ENCODE measurements at places on chromosomes 13 and 19.

GRCh38 chr13:26168835-26169234, 53.3 kb downstream of the RNF6 start:
- H3K27me3 ChIP-seq, result peaks cover 3% of the 10 kb centered on the region
- no peak overlapping the region for H3K4me3 ChIP-seq
- H3K4me1 ChIP-seq, result peaks cover 2% of the 10 kb centered on the region
- DNase-seq, result no peak
- H3K36me3 ChIP-seq, result no peaks in the 10 kb centered on the region
- no peak overlapping the region for H3K27ac ChIP-seq

GRCh38 chr19:46609511-46610412, 8.6 kb downstream of the CALM3 start:
- H3K27me3 ChIP-seq, result no peaks in the 10 kb centered on the region
- no peak overlapping the region for H3K4me3 ChIP-seq
- H3K27ac ChIP-seq, result no peak overlapping the region
- peaks cover 43% of the 10 kb centered on the region for H3K36me3 ChIP-seq
- H3K4me1 ChIP-seq, result peaks cover 47% of the 10 kb centered on the region
- DNase-seq, result no peak

GRCh38 chr13:94020426-94020825, 459.1 kb downstream of the DCT start:
- DNase-seq, result no peak
- H3K4me1 ChIP-seq, result no peaks in the 10 kb centered on the region
- H3K27ac ChIP-seq, result no peak overlapping the region

- H3K36me3 ChIP-seq, result peaks cover 35% of the 10 kb centered on the region
- H3K27me3 ChIP-seq, result no peaks in the 10 kb centered on the region
- DNase-seq, result peak; percentile 79
- peaks cover 2% of the 10 kb centered on the region for H3K4me1 ChIP-seq
- no peak overlapping the region for H3K4me3 ChIP-seq
Observed at GRCh38 chr19:14048443-14049153, 13.3 kb downstream of the PALM3 start.

DNA sequence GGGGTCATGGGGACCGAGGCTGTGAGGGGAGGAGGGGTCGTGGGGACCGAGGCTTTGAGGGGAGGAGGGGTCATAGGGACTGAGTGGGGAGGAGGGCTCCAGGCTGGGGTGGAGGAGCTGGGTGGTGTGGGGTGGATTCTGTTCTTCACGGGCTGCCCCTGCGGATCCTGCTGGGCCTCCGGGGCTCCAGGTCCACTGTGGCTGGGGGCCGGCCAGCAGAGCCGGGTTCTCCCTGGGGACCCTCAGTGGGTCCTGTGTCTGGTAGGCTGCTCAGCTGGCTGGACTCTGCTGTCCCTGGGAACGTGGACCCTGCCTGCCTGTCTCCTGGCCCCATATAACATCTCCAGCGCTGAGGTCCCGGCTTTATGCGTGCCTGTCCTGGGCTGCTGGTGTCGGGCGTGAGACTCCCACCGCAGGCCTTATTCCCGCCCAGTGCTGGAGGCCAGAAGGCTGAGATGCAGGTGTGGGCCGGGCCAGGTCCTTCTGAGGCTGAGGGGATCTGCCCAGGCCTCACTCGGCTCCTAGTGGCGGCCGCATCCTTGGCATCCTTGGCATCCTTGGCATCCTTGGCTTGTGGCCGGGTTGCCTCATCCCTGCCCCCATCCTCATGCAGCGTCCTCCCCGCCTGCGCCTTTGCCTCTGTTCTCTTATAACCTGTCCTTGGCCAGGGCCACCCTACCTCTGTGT, 19.8 kb upstream of the GNA15 start:
- H3K27me3 ChIP-seq, result no peaks in the 10 kb centered on the region
- DNase-seq, result no peak
- no peaks in the 10 kb centered on the region for H3K4me1 ChIP-seq
- H3K4me3 ChIP-seq, result no peak overlapping the region
- no peak overlapping the region for H3K27ac ChIP-seq

DNA sequence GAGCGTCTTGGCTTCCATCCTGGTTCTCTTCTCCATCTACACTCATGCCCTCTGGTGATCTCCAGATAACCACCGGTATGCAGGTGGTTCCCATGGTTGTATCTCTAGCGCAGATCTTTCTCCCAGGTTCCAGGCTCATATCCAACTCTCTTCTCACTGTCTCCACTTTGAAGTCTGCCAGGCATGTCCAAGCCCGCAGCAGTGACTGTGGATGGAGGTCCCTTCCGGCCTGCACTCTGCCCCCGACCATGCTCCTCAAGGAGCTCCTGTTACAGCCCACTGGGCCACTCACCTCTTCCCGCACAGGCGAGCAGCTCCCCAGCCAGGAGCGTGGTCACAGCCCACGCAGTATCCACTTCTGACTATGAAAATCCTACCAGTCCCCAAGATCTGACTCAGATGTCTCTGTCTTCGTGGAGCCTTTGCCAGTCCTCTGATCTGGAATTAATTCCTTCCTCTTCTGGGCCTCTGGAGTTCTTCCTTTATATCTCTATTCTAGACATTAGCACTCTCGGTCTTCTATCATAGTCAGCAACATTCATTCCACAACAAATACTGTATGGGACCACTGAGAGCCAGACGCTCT, 100.2 kb downstream of the TEX26 start:
- DNase-seq, result no peak
- no peak overlapping the region for H3K27ac ChIP-seq
- H3K36me3 ChIP-seq, result no peaks in the 10 kb centered on the region
- H3K4me3 ChIP-seq, result no peak overlapping the region

GRCh38 chr13:48979892-48980291, 4.2 kb downstream of the FNDC3A start:
- DNase-seq, result no peak
- H3K36me3 ChIP-seq, result peaks cover 26% of the 10 kb centered on the region
- peaks cover 35% of the 10 kb centered on the region for H3K4me1 ChIP-seq
- H3K27me3 ChIP-seq, result no peaks in the 10 kb centered on the region

DNA sequence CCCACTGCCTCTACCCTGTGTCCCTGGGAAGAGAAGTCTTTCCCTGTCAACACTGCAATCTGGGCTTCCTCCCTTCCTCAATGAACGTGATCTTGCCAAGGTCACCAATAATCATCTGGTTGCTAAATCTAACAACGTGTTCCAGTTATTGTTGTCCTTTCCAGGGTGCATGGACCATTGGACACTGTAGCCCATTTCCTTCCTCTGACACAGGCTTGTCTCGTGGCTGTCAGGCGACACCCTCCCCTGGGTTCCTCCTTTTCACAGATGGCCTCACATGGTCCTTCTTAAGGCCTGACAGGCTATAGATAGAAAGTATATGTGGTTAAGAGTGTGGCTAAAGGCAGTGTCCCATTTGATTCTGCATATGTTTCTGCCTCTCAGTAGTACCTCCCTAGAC, 67.7 kb upstream of the STARD13 start:
- H3K27ac ChIP-seq, result no peak overlapping the region
- H3K27me3 ChIP-seq, result peaks cover 52% of the 10 kb centered on the region
- H3K36me3 ChIP-seq, result peaks cover 2% of the 10 kb centered on the region
- DNase-seq, result no peak
- H3K4me3 ChIP-seq, result no peak overlapping the region
- H3K4me1 ChIP-seq, result peaks cover 2% of the 10 kb centered on the region

DNA sequence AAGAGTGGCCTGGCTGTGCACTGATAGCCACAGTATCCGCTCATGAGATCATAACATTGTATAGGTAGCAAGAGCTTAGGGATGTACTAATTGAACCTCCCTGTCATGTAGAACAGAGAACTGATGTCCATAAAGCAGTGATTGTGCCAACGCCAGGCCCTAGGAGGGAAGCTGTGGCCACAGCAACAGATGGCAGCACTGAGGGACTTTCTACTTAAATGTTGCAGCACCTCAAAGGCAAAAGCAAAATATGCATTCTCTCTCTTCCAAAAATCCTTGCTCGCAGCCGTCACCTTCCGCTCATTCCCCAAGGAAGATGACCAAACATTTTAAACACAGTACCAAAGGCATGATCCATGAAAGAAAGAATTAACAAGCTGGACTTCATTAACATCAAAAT, 32.3 kb downstream of the COL4A1 start:
- peak; percentile 16 for DNase-seq
- H3K4me1 ChIP-seq, result no peaks in the 10 kb centered on the region
- H3K27me3 ChIP-seq, result peaks cover 4% of the 10 kb centered on the region
- H3K36me3 ChIP-seq, result no peaks in the 10 kb centered on the region
- no peak overlapping the region for H3K4me3 ChIP-seq

DNA sequence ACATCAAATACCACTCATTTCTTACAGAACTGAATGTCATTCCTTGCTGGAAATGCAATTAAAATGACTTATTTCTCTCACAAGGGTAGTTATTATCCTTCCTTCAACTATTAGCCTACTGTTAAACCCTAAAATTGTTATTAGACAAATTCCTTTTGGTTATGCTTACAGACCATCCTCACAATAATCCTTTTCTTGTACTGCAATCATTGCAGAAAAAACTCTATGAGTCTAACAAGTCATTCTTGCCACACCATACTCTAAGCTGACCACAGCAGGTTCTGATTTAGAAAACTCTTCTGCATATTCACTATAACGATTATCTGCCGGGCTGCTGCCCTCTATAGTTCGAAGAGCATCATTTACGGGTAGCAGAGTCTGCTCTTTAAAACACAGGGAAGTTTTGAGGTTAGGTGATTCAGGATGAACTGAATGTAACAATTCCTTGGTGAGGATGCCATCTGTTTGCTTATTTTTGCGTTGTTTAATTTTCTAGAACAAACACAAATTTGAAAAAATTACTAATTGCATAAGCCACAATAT, 38.2 kb downstream of the MTMR6 start:
- peaks cover 31% of the 10 kb centered on the region for H3K36me3 ChIP-seq
- no peak overlapping the region for H3K4me3 ChIP-seq

DNA sequence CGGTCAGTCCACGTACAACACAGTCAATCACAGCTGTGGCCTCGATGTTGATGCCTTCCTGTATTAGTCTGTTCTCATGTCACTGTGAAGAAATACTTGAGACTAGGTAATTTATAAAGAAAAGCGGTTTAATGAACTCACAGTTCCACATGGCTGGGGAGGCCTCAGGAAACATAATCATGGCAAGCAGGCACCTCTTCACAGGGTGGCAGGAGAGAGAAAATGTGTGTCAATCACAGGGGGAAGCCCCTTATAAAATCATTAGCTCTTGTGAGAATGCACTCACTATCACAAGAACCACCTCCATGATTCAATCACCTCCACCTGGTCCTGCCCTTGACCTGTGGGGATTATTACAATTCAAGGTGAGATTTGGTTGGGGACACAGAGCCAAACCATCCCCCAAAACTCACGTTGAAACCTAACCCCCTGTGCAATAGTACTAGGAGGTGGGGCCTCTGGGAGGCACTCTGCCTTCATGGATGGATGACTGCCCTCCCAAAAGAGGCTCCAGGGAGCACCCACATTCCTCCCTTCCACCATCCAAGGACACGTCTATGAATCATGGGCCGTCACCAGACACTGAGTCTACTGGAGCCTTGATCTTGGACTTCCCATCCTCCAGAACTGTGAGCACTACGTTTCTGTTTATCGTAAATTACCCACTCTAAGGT, 2.3 kb upstream of the PROZ start:
- H3K27ac ChIP-seq, result no peak overlapping the region
- H3K27me3 ChIP-seq, result peaks cover 34% of the 10 kb centered on the region
- peaks cover 9% of the 10 kb centered on the region for H3K36me3 ChIP-seq
- H3K4me3 ChIP-seq, result no peak overlapping the region
- no peak for DNase-seq

- H3K27ac ChIP-seq, result no peak overlapping the region
- H3K27me3 ChIP-seq, result no peaks in the 10 kb centered on the region
- DNase-seq, result no peak
- no peaks in the 10 kb centered on the region for H3K4me1 ChIP-seq
- no peaks in the 10 kb centered on the region for H3K36me3 ChIP-seq
Observed at GRCh38 chr19:30846102-30846501, 473.9 kb downstream of the ZNF536 start.

DNA sequence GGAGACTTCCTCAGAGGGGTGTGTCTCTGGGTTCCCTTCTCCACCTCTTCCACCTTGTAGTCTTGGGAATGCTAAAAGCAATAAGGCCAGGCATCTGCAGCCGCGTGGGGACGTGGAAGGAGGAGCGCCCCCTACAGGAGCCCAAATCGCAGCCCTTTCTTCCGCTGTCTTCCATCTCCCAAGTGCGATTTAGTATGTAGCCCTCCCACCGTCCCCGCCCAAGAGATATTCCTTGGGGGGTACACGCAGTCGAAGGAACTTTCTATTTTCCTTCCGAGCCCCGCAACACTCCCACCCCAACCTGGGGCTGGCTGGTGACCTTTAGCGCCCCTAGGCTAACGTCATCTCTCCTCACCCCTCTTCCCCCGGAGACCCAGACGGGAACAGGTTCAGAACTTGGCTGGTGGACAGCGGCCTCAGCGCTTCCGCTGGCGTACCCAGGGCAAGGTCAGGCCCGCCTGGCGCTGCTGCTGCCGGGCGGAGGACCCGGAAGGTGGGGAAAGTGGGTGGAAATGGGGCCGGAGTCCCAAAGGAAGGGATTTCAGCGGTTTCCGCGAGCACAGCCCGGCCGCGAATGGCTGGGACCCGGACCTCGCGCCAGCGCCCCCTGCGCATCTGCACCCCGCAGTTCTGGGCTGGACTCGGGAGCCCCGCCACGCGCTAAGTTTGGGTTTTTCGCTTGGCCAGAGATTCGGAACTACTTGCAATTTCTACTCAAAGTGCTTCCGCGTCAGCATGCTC, 2.1 kb upstream of the PCDH8 start:
- peak overlapping the region; percentile 33 for H3K27ac ChIP-seq
- peak; percentile 67 for DNase-seq
- peak overlapping the region; percentile 47 for H3K4me3 ChIP-seq
- H3K4me1 ChIP-seq, result peaks cover 9% of the 10 kb centered on the region
- H3K27me3 ChIP-seq, result peaks cover 78% of the 10 kb centered on the region
- H3K36me3 ChIP-seq, result no peaks in the 10 kb centered on the region

GRCh38 chr19:6225232-6225865, 54.4 kb downstream of the MLLT1 start:
- no peak overlapping the region for H3K27ac ChIP-seq
- DNase-seq, result no peak
- H3K27me3 ChIP-seq, result no peaks in the 10 kb centered on the region
- no peak overlapping the region for H3K4me3 ChIP-seq
- H3K36me3 ChIP-seq, result no peaks in the 10 kb centered on the region

GRCh38 chr13:110227864-110228643, 78.9 kb downstream of the COL4A1 start:
- H3K27ac ChIP-seq, result no peak overlapping the region
- peaks cover 7% of the 10 kb centered on the region for H3K27me3 ChIP-seq
- no peak overlapping the region for H3K4me3 ChIP-seq
- no peak for DNase-seq
- no peaks in the 10 kb centered on the region for H3K36me3 ChIP-seq
- no peaks in the 10 kb centered on the region for H3K4me1 ChIP-seq

DNA sequence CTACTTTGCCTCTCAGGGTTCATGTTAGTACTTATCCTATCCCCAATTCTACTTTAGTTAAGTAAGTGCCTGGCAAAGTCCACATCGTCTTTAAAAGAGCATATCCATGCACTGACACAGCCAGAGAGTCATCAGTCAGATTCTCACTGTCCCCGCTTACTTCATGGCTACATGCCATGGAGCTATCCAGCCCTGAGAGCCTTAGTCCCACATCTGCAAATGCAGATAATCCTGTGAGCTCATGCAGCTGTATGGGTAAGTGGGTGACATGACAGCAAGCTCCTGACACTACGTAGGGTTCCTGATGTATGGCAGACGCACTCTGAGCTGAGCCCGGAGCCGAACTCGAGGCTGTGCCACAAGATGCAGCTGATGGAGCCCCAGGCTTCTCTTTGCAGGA, 661.5 kb downstream of the LIG4 start:
- no peak for DNase-seq
- no peaks in the 10 kb centered on the region for H3K36me3 ChIP-seq
- no peak overlapping the region for H3K4me3 ChIP-seq
- no peaks in the 10 kb centered on the region for H3K4me1 ChIP-seq

All from activated CD8-positive, alpha-beta memory T cell treated with anti-CD3 and anti-CD28 coated beads, Interleukin-2, amount 10 ng/mL, durations not matched to agents 7 days and 5 days (primary cell).